Tibial nerve (tissue), 4 donors: ENCODE measurements at places on chromosomes 11 and 22. TPM values are rescaled to one million over a fixed set of nuclear protein-coding genes. Genes with fewer than 3 reads are reported as not detected.

GRCh38 chr11:64747961-64748665 is 4.2 kb upstream of the RASGRP2 start:
- DNase-seq, result no peak

DNA sequence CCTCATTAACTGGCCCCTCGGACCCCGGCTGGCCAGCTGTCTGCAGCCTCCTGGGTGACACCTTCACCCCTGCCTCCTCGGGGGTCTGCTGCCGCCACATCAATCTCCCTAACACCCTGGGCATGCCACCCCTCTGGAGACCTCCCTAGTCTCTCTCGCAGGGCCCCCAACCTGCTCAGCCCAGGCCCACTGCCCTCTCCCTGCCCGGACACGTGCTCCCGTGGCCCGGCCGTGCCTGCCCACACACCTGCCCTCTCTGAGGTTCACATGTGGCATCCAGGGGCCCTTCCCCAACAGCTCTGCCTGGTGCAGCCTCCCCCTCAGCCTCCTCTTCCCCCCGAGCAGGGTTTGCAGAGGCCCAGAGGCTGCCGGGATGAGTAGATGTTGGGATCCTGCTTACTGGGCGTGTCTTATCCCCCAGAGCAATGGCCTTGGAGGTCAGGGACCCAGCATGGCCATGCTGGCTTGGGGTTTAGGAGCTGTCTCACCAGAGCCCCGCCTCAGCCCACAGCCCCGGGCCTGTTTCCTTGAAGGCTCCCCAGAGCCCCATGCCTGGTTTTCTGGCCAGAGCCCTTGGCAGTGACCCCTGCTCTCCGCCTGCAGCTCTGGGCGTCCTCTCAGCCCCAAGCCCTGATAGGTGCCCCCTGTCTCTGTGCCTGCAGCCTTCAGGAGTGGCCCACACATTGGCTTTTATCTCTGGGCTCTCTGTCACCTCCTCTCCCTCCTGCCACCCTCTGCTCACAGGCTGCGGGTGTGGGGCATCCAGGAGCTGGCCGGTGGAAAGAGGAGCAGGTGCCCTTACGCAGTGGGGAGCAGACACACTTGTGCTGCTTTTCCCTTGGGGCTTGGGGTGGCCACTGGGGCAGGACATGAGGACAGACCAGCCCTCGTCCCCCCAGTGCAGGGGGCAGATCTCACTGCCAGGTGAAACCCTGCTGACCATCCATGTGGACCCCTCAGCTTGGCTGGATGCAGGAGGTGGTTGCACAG is 25.7 kb upstream of the SEPTIN5 start:
- no peak for DNase-seq

GRCh38 chr11:7577291-7578190 is 63.7 kb downstream of the PPFIBP2 start:
- DNase-seq, result peak; percentile 28

GRCh38 chr22:20254975-20255946 is 12.9 kb downstream of the RTN4R start:
- DNase-seq, result no peak

DNA sequence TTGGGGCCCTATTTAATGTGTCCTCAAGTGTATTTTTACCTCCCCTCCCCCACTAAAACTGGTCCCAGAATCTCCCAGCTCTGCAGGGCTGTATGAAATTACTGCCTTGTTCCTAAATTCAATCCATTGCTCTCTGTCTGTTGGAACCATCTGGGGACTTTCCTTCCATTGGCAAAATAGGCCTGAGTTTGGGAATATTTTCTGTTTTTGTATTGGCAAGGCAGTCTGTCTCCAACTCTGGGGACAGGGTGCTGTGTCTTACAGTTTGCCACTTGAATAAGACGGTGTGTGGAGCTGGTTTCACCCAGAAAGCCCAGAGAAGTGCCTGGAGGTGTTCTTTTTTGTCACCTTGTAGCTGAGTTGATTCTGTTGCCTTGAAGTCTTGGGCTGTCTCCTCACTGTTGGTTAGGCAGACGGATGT is 1.3 kb downstream of the PACS1 start:
- no peak for DNase-seq

- no peak for DNase-seq
Observed at GRCh38 chr11:62853279-62853965, 14.0 kb upstream of the WDR74 start.

- no peak for DNase-seq
Observed at GRCh38 chr11:131582021-131582525, 211.7 kb downstream of the NTM start.

DNA sequence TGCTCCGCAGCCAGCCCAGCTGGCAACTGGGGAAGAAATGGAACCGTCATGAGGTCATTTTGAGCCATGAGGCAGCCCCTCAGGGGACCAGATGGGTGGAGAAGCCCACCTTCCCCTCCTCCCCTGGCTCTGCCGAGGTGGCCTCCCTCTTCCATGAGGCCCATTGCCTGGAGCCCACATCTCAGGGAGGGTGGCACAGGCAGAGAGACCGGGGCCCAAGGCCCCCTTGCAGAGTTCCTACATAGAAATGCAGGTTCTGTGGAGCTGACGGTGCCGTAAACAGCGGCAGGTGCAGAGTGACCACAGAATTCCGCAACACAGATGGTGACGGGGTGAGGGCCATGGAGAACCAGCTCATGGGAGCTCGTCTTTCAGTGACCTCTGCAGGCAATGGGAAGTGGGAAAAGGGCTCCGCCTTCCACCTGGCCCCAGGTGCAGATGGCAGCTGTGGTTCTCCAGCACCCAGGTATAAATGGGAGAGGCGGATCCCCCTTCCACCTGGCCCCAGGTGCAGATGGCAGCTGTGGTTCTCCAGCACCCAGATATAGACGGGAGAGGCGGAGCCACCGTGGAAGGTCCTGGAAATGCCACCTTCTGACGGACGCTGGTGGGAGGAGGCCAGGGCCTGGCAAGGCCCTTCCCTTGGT is 765.4 kb downstream of the BRD1 start:
- DNase-seq, result no peak

DNA sequence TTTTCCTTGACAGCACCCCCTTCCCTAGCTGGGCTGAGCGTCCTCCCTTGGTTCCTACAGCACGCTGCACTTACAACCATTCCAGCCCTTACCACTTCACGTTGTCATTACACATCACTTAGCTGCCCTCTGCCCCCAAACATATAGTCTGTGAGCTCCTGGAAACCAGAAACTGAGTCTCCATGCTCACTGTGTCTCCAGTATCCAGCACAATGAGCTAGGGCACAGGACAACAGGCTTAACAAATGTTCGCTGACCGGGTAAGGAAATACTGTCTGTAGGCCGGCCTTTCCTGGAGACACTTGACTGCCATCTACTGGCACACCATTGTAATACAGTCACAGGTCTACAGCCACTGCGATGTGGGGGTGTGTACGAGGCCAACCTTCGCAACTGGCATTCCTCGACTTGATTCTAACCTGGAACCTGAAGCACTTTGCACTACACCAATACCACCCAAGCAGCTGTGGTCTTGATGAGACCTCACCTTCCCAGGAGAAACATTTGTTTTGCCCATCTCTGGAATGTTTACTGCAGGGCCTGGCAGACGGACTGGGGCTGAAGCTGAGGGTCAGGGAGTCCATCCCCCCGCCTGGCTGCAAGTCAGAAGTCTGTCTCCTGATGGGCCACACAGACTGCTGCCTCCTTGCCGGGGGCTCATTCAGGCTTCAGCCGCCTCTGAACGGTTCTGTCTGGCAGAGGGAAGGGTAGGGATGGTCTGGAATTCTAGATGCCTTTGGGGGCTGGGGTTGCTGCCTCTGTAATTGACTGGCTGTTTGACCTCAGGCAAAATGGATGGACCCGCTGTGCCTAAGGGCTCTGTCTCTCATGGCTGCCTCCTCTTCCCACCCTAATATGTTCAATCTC is 72.0 kb downstream of the SYN3 start:
- DNase-seq, result peak; percentile 94

DNA sequence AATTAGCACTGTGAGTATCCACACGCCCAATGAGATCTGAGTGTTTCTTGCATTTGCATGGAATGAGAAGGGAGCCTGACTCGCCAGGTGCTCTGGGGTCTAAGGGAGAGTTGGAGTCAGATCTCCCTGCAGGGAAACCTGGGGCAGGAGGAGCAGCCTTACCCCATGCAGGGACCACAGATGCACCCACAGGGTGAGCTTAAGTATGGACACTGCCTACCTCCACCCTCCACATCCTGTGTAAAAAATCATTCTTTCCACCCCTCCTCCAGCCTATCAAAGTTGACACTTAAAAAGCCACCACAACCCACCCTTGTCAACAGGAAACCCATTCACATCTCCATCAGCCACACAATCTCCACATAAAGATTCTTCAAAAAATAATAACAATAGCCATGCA is 67.0 kb upstream of the IGLL5 start:
- no peak for DNase-seq

GRCh38 chr11:102306048-102306597 is 11.2 kb upstream of the BIRC3 start:
- DNase-seq, result peak; percentile 15

GRCh38 chr11:76918941-76919386 is 58.2 kb downstream of the ACER3 start:
- DNase-seq, result no peak

GRCh38 chr22:22815397-22816170 is 72.0 kb upstream of the IGLL5 start:
- no peak for DNase-seq

DNA sequence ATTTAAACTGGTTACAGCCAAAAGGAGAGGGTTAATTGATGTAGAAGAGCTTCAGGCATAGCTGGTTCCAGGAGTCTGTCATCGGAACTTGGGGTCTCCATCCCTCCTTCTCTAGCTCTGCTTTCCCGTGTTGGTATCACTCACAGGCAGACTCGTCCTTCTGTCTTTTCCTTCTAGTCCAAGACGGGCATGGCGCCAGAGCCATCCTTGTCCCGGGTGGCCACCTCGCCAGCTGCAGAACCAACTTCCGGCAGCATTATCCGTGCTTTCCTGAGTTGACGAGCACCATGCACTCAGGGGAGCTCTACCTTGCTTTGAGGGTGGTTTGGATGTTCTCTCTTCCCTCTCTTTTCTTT is 14.7 kb downstream of the LINC01488 start:
- no peak for DNase-seq

DNA sequence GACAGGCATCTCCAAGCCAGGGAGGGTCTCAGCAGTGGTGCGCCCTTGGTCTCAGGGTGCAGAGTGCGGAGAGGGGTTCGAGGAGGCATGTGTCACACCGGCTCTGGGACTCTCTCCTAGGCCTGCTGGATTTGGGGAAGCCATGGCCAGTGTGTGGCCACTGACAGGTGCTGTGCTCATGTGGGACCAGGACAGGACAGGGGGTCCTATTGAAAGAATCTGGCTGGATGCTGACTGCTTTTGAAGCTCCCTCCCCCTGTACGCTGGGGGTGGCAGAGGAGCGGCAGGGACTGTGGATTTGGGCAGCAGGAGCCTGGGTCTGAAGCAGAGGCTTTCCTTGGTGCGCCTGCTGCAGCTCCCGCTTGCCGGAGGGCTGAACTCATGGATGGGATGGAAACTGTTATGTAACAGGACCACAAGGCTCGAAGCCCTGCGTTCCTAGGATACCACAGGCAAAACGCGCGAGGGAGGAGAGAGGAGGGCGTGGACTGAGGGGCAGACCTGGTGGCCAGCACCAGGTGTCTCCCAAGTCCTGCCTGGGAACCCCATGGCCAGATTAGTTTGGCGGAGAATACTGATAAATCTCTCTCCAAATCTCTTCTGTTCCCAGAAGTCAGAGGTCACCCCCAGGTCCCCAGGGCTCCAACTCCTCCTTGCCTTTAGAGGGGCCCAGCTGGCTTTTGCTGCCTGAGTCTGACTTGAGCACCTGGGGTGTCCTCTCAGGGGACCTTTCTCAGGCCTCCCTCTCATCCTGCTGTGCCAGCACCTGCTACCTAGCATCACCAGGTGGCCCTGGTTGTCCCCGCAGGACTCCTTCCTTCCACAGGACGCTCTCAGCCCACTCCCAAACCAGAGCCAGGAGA is 13.8 kb upstream of the TEF start:
- no peak for DNase-seq

DNA sequence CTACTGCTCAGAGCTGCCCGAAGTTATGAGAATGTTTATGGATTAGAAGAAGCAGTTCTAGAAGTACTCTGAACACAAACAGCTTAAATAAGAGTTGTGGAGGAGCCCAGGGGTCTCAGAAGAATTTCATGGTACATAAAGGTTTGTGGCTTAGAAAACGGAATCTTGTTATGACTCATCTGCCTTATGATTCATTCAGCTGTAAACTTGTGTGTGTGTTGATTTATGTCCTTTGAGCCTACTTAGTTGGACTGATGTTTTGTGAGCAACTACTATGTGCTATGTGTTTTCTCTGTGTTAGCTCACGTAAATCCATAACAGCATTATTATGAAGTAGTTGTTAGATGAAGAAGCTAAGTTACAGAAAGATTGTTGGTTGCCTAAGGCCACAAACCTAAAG is 203.7 kb downstream of the PGR start:
- DNase-seq, result no peak

DNA sequence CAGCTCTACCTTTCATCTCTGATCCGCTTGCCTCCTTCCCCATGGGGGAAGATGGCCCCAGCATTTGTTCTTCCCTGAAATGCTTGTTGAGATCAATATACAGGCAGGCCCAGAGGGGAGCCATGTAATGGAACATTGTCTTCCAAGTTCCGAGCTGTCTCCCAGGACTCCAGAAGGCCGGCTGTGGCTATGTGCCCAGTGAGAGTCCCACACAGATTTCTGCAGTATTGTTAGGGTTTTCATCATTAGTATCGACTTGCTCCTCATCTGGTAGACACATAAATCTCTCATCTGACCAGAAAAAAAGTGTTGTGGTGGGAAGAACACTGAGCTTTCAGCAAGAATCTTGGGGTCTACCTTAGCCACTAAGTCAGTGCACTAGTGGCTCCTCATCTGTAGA is 163.4 kb downstream of the TRIM29 start:
- DNase-seq, result no peak

- DNase-seq, result no peak
Observed at GRCh38 chr22:50603511-50604255, 3.1 kb downstream of the MAPK8IP2 start.

GRCh38 chr11:6079463-6079862 is 28.0 kb upstream of the OR56B4 start:
- no peak for DNase-seq

DNA sequence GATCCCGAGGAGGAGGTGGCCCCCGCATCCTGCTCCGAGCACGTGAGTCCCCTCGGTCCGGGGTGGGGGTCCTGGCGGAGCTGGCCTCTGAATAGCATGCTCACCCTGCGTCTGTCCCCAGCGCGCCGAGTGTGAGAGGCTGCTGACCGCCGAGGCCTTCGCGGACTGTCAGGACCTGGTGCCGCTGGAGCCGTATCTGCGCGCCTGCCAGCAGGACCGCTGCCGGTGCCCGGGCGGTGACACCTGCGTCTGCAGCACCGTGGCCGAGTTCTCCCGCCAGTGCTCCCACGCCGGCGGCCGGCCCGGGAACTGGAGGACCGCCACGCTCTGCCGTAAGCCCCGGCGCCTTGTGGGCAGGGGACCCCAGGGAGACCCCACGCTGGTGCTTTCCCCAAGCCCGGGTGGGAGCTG is 3.5 kb downstream of the MUC2 start:
- no peak for DNase-seq

- no peak for DNase-seq
Observed at GRCh38 chr11:62217191-62217748, 8.8 kb downstream of the SCGB2A1 start.

The OR9Q2 gene
- not detected for total RNA-seq

The ZNF215 gene
- 1.5 TPM for total RNA-seq

The MRGPRE gene
- not detected for total RNA-seq

The RASD2 gene
- 1.5 TPM for total RNA-seq

The MYEOV gene
- 26.7 TPM for total RNA-seq

The INCENP gene
- 7.7 TPM for total RNA-seq

The GTSE1 gene
- 3.3 TPM for total RNA-seq

The ZNRD2 gene
- 49.6 TPM for total RNA-seq
